NCI-H1048 (cell line): ENCODE measurements at places on chromosomes 3 and 15.

DNA sequence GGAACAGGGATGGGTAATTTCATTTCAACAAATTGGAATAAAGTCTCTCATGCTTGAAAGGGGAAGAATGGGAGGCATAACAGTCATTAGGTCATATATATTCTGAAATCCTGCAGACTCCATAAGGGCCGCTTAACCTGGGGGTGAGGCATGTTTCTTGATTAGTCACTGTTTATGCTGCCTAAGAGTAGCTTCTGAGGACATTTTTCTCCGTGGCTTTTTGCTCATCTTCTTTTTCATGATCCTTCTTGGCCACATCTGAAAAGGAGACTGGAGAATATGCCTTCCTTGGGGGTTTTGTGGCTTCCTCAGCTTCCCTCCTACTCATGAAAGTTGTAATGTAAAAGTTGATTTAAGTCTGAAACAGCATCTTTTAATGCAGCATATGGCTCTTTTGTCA is 20.0 kb upstream of the CFAP20DC start:
- no peak for DNase-seq

GRCh38 chr3:69115731-69116130 is 6.7 kb downstream of the LMOD3 start:
- DNase-seq = no peak

DNA sequence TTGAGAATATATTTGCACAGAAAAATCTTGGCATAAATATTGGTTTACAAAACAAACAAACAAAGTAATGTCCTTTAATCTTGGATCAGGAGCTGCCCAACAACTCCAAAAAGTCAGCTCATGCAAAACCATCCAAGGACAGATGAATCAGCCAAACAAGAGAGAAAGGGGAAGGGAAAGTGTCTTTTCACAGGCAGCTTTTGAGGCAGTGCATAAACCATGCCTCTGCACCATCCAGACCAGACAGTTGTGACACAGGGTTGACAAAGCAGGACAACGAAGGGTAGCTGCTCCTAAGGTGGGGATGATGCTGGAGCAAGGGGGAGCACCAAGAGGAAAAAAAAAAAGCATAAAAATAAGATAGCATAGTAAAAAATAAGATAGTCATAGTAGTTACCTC is 8.7 kb downstream of the CD86 start:
- no peak for DNase-seq

- DNase-seq = no peak
Measured at GRCh38 chr3:63911509-63911872, 692 bp downstream of the SCAANT1 start.

DNA sequence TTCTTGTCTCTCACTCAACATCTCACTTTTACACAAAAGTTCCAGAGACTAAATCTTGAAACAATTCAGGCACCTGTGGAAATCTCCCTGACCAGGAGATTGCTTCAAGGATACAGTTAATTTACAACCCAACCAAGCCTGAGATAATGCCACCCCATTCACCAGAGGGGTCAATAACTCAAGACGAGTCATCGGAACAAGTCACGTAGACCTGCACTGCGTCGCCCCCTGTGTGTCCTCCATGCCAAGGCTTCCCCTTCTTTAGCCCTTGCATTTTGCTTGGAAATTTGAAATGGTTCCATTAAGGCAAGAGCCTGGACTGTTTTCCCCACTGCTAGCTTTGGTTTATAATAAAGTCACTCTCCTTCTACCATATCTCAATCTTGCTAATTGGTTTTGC is 129.0 kb upstream of the NEO1 start:
- no peak for DNase-seq

DNA sequence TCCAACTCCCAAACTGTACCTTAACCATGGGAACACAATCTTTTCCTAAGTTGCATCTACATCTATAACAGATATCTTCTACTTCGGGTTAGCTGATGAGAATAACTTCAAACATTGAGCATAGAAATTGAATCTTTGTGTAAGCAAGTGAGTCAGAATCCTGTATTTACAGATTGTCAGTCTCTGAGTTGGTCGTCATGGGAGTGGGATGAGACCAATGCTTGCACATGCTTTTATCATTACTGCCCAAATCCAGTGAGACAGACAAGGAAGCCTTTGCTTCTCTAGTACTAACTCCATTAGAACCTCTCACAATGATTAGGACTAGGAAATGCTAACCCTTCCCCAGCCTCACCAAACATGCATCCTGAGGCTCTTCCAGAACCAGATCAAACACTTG is 587.1 kb upstream of the ZNF717 start:
- no peak for DNase-seq

DNA sequence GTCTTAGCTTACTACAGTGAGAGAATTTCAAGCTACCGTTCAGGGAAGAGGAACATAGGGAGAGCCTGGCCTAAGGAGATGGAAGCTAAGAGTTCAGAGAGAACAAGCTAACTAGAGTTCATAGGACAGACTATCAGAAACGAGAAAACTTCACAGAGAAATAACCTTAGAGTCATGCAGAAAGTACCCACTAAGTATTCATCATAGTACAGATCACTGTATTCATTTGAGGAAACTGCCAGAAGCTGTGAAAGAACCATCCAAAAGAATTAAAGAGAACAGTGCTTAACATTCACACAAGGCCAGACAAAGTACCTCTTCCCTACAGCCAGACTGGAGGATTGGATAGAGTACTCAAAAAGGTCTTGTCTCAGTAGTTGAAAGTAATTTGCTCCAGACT is 15.2 kb upstream of the GBE1 start:
- DNase-seq = no peak

DNA sequence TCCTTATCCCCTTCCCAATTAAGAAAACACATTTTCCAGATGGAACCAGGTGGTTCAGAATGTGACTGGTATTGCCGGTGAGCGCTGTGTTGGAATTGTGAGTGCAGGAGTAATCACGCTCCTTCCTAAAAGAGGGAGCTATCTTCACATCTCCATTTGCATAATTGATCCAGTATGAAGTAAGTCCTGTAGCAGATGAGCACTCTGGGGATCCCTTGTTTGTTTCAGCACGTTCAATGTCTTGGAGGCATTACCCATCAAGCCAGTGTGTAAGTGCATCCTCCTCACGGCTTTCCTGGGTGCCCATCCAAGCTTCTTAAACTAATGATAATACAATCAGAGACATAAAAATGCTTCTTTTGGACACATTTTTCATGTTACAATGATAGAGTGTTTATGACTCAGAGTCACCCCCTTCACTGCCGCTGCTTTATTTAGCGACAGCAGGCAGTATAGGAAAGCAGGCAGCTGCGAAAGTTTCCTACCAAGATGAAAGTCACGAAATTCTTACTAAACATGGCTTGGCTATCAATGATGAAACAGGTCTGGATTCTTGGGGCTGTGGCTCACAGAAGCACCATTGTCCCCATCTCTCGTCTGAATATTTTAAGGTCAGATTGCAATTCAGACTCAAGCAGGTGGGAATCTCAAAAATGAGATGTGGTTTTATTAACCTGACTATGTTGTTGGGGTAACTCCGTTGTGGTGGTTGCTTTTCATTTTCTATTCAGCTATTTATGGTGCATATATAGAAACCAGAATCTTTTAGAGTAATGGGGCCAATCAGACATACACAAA is 346.3 kb upstream of the MDFIC2 start:
- DNase-seq = no peak
